Stimulated activated CD4-positive, alpha-beta T cell treated with anti-CD3 and anti-CD28 coated beads, Interleukin-12 subunit alpha, Interleukin-12 subunit beta, amount 100 ng/mL, for 24 hours (primary cell): ENCODE measurements at places on chromosomes 5 and 9.

- DNase-seq = no peak
Observed at GRCh38 chr5:76801803-76802195, 17.0 kb upstream of the F2RL1 start.

DNA sequence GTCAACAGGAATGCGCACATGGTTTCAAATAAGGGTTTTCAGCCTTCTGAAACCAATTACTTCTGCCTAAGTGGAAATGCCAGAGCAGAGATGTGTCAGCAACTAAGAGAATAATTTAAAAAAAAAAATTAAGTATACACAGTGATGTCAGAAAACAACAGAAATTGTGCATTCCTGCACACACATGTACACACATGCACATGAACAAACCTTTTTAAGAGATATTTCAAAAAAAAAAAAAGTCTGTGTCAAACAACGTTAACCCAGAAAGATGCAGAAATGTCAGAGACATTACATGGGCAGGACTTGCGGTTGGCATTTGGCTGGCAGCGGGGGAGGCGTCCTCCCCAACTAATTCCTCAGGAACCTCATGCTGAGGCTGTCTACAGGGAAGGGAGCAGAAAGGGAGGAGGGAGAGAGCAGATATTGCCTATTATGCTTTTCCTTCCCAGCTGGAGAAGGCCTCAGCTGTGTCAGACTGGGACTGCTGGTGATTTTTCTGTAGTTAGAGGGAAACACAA, 536.9 kb upstream of the WWC1 start:
- no peak for DNase-seq

GRCh38 chr9:77916410-77916819, 115.2 kb downstream of the GNAQ start:
- no peak for DNase-seq

- DNase-seq = no peak
Observed at GRCh38 chr5:79992891-79993657, 2.0 kb upstream of the MTX3 start.
